T-cell (primary cell): ENCODE measurements at places on chromosomes 12 and 14.

DNA sequence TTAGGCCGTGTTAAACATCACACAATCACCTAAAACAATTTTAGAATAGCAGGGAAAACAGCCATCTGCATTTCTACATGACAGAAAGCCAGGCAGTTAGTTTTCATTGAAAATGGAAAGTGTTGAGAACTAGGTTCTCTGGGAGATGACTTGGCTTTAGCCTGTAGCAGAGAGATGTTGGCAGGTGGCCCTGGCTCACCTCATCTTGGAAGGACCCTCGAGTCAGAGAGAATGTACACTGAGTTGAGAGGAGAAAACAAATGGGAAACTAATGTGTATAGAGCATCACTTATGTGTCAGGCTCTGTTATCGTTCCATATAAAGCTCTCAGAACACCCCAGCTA is 51.9 kb downstream of the SUSD6 start:
- no peak for DNase-seq

DNA sequence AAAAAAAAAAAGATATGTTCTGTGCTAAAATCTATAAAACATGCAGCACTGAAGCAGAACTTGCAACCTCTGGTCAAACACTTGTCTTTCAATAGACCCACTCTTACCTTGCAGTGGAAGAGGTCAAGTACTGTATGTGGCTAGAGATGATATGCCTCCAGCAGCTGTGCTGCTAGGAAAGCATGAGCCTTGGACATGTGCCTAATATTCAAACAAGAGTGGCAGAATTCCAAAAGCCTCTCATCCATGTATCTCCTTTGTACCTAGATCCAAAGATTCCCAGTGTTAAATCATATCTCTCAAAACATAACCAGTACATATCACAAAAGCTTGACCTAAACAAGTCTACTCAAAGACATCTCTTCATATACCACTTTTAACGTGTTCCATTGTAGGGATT is 105.0 kb upstream of the CPNE8 start:
- no peak for DNase-seq

- no peak for DNase-seq
These were observed 506.0 kb downstream of the DIO2 start for GRCh38 chr14:79705126-79705894.

DNA sequence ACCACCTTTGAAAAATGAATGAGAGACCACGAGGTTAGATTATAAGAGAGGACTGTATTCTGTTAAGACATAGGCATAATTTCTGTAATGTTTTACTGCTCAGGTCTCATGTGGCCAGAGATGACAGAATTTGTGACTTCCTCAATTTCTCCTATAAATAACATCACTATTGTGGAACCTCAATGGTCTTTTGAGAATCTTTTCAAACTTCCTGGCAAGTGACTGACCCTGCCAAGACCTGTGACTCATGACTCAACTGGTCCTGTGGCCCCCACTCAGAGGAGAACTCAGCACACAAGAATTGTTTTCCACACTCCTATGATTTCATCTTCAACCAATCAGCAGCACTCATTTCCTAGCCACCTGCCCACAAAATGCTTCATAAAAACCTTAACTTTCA is 508.2 kb upstream of the ATP2B1 start:
- DNase-seq = no peak
